ENCODE measurements at places on chromosomes 16 and 17. TPM values are rescaled to one million over a fixed set of nuclear protein-coding genes. Genes with fewer than 3 reads are reported as not detected.

DNA sequence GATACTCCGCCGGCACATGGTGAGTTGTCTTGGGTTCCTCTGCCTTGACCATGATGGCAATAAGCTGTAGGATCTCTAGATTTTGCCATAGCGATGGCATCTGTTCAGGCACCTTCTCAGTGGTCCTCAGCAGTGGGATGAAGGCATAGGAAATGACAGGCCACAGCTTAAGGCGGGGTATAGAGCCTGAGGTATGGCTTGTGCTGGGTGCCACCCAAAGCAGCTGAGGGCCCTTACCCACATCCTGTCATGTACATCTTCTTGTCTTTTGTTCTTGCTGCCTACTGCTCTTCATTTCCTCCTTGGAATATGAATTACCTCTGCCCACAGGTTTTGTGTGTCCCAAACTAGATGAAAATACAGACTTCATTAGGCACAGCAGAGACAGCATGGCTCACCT lies 29.5 kb downstream of the KAT7 start:
- peak; percentile 68 for DNase-seq

DNA sequence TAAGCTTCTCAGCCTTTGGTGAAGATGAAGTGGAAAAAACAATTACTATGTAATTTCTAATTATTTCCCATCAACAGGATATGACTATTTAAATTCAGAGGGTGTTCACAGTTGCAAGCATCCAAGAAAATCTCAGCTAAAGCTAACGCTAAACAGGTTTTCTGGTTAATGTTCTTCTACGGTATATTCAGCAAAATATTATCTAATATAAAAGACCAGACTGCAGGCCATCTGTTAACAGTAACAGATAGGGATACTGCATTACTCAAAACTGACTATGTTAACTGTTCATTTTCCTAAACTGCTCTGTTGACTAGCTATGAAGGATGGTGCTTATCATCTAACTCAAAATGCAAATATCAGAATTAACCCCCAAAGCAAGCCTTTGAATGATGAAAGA lies 32.8 kb downstream of the GLG1 start:
- DNase-seq = no peak

GRCh38 chr16:2959206-2959605 lies 4.9 kb upstream of the KREMEN2 start:
- DNase-seq = no peak

DNA sequence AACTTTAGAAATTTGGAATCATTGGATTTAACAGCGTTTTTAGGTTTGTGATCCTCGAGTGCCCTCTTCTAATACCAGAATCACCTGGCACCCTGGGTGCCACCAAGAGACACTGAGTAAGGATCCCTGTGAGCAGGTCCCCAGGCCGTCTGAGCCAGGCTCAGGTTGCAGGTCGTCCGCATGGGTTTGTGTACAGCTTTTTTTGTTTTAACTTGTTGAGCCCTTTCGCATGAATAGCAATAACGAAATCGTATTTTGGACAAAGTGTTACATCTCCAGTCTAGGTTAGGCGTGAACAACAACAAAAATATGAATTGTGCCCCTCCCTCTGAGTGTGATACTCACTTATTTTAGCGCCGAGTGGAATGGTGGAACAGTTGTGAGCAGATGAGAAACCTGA lies 10.9 kb downstream of the USP10 start:
- no peak for DNase-seq

DNA sequence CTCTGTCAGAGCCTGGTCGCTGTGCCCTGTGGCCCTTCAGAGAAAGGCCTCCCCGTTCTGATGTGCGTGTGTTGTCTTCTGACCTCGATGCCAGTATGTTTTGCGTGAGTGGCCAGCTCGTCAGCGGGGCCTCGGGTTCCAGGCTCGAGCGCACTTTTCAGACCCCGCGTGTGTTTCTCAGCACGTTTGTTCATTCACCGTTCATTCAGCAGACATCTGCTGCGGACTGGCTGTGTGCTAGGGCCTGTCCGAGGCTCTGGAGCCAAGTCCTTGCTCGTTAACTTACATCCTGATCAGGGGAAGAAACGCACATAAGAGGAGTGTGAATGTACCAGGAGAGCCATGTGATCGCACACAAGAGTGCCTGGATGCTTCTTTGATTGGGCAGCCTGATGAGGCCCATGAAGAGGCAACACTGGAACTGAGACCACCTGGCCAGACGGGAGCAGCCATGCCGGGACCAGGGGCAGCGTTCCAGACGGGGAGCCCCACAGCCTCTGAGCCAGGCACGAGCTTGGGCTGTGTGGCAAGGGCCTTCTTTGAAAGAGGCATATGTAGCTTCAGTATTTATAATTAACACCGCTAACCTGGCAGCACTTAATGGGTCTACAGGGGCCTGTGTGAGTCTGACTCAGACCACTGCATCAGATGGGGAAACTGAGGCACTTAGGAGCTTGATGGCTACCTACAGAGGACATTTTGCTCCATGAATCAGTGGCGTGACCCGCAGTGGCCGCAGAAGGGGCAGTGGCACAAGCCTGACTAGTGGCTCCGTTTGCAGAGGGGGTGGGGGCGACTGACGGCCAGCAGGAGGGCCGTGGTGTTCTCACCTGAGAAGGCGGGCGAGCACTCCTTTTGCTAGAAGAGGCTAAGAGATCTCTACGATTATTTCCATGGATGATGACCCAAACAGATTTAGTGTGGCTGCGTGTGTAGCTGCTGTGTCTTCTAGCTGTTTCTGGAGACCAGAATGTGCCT lies 187.9 kb upstream of the CHMP6 start:
- DNase-seq = no peak

DNA sequence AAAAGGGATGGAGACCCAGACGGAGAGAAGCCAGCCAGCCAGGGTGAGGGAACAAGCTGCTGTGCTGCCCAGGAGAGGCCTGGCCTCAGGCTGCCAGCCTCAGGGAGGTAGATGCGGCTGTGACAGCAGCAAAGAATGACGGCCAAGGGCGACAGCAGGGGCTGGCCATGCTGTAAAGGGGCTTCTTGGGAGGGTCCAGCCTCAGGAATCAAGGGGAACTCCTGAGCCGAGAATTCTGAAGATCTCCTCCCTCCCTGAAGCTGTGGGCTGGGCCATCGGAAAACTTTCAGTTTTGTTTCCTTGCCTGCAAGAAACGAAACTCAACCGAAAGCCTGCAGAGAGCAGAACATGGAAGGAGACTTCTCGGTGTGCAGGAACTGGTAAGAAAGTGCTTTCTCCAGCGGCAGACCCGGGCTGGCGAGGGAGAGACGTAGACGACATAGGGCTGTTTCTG lies at the start of gene XAF1:
Gene XAF1, plus strand, starts transcription at position 316 of the 454 bp plus-strand sequence. Its CDS starts 33 bp downstream, at position 349.
- DNase-seq = peak; percentile 61

DNA sequence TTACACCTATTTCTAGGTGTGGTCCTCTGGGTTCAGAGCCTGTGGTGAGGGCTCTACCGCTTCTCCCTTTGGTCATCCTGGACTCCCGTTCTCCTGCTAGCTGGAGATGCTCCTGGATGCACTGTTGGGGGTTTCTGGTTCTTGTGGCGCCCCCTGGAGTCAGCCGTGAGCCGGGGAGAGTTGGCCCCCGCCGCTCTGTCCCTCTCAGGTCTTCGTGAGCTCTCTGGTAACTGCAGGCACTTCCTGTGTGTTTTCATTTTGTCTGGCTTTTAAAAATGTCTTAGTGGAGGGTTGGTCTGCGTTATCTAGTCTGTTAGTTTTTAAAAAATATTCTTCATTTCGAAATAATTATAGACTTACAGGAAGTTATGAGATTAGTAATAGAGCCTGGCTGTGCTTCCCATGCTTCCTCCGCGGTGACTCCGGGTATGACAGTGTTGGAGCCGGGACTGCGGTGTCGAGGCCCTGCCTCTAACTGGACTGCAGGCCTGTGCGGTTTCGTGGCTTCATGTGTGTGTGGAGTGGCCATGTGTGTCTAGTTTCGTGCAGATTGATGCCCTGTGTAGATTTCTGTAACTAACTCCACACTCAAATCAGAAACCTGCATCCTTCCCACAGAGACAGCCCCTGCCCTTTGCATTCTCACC lies 78.0 kb upstream of the ZNF750 start:
- DNase-seq = no peak

- DNase-seq = no peak
Observed at GRCh38 chr16:69936751-69937211, 14.4 kb upstream of the CLEC18A start.

DNA sequence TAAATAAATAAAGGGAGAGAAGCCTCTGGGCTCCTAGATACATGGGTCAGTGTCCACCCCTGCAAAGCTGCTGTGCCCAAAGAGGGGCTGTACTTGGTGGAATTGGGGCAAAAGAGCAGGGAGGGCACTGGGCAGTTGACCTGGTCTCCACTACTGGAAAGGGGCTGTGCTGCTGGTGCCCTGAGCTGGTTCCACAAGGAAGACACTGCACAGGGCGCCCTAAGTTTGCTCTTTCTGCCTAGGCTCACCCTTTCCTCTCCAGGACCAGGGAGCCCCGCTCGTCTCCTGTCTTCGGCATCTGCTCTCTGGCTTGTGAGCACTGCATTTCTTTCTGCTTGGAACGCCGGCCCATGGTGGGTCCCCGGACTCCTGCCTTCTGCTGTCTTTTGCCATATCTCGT lies 161.9 kb downstream of the SEC14L1 start:
- DNase-seq = no peak

DNA sequence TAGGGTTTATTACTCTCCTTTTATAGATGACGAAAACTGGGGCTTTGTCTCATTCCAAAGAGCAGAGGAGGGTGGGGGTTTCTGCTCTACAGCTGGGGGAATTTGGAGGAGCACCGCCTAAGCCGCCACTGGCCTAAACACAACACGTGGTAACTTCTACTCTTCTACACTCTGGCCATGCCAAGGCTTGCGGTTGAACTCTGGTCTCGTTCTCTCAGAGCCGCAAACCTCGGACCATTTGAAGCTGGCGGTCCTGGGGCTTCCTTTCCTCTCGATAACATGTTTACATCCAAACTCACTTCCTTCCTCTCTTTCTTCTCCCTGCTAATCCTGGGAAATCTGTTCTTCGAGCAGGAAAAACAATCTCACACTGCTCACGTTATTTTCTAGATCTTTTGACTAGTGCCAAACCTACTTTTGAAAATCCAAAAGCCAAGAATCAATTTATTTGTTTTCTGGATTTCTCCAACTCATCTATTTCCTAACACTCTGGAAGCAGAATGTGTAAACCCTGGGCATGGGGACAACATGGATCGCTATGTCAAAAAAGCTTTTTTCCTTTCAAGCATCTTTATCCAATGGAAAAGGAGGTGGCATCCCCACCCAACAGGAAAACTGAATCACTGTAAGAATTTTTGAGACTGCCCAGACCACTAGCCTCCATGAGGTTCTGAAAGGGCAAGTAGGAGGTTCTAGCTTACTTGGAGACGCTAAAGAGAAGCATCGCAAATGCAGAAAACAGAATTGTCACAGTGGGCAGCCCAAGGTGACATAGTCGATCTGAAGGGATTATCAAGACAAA lies 13.6 kb upstream of the EEF2K start:
- peak; percentile 85 for DNase-seq

GRCh38 chr16:30901201-30902028 lies 5.0 kb downstream of the CTF1 start:
- no peak for DNase-seq

- no peak for DNase-seq
Observed at GRCh38 chr16:84407588-84408313, 39.4 kb downstream of the ATP2C2 start.

- no peak for DNase-seq
Observed at GRCh38 chr17:45046537-45047125, 4.8 kb downstream of the DCAKD start.

- DNase-seq = no peak
Observed at GRCh38 chr17:82630212-82630611, 18.0 kb downstream of the WDR45B start.

Gene TMEM238L
- not detected for total RNA-seq

Gene FOXN1
- not detected for total RNA-seq
